ENCODE measurements at places on chromosomes 6 and 20. TPM values are rescaled to one million over a fixed set of nuclear protein-coding genes. Genes with fewer than 3 reads are reported as not detected.

- no peaks in the 10 kb centered on the region for H3K36me3 ChIP-seq
- H3K4me1 ChIP-seq = no peaks in the 10 kb centered on the region
- no peak for DNase-seq
- no peak overlapping the region for H3K27ac ChIP-seq
Measured at GRCh38 chr20:60749804-60750602, 502.1 kb upstream of the CDH4 start.

DNA sequence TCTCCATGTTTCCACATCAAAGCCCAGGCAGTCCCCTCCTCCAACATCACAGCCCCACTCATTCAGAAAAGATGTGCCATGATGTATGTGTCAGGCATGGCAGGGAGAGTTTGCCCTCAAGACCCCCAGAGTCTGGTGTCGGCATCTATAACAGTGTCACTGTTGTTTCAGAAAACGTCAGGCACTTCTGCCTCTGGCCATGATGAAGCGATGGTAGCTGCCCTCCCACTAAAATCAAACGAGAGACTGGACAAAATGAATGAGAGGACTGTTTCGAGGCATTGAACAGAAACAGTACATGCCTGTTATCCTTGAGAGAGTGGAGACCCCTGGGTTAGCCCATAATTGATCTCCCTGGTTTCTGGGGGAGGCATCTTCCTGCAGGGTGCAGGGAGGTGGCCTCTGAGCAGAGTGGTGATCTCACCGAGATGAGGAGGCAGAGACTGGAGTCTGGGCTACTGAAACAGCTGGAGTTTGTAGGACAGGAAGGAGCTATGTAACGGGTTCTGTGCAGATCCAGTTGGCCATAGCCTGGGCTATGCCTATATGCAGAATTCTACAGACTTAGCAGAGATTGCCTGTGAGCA lies 144.5 kb downstream of the SYCP2 start:
- H3K36me3 ChIP-seq = no peaks in the 10 kb centered on the region
- no peak for DNase-seq
- no peak overlapping the region for H3K4me3 ChIP-seq
- H3K27ac ChIP-seq = no peak overlapping the region

- H3K4me1 ChIP-seq = peaks cover 13% of the 10 kb centered on the region
- peak overlapping the region; percentile 92 for H3K4me3 ChIP-seq
- H3K27me3 ChIP-seq = no peaks in the 10 kb centered on the region
- DNase-seq = no peak
Measured at GRCh38 chr6:13485923-13486562, 1.4 kb downstream of the GFOD1 start.

- no peaks in the 10 kb centered on the region for H3K36me3 ChIP-seq
- no peak overlapping the region for H3K27ac ChIP-seq
- DNase-seq = no peak
- no peak overlapping the region for H3K4me3 ChIP-seq
- peaks cover 7% of the 10 kb centered on the region for H3K4me1 ChIP-seq
Measured at GRCh38 chr6:168901076-168901475, 352.6 kb downstream of the THBS2 start.

DNA sequence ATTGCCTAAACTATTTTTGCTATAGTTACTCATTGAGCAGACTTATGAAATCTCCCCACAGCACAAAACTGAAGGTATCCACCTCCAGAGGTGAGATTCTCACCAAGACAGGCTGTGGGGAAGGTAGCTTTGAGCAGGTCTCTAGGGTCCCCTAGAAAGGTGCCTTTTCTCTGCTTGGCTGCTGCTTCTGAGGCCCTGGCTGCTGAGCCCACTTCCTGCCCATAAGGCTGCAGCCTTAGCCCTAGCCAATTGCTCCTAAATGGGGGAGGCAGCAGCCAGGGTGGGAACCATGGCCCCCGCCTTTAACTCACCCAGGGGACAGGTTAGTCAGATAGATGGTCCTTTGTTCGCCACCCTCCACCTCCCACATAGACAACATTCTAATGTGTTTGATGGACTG lies 3.6 kb downstream of the NT5E start:
- peaks cover 47% of the 10 kb centered on the region for H3K4me1 ChIP-seq
- H3K27me3 ChIP-seq = no peaks in the 10 kb centered on the region
- DNase-seq = no peak

PPP1R3G gene
- 7.3 TPM for total RNA-seq

DACT2 gene
- total RNA-seq = 0.28 TPM

ZSWIM3 gene
- 6.1 TPM for total RNA-seq

EYA4 gene
- total RNA-seq = 3.0 TPM
